Brain pericyte (primary cell): ENCODE measurements at places on chromosomes 4 and X.

DNA sequence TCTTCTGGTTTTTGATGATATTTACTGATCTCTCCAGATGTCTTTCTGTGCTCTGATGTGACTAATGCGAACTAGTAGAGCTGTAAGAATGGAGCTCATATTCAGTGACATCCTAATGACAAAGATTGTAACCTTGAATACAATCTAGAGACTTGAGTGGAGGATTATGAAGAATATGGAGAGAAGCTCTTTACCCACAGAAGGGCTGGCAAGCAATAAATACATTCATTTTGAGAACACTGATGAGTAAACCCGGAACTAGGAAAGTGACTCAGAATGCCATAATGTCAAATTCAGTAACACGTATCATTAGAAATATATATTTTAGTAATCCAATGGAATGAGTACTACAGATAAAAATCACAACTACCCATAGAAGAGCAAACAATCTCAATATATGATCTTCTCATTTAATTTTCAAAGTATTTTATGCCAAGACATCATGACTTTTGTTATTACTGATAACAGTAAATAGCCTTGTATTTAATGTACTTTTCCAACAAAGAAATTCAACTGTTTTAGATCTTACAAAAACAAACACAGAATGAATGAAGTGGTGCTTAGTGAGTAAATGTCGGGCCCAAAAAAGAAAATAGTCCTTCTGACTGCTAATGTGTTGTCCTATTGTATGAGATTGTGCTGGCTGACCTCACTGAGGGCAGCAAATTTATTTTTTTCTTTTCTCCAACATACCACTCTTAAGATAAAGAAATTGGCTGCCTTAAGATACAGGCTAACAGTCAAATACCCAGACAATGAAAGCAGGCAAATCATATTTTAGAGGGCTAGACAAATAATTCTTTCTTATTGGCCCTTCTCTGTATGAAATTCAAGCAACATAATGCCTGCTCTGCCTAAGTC is 49.2 kb upstream of the HDAC8 start:
- DNase-seq: no peak

GRCh38 chr4:25857851-25858400 is 4.9 kb downstream of the SEL1L3 start:
- DNase-seq: no peak

DNA sequence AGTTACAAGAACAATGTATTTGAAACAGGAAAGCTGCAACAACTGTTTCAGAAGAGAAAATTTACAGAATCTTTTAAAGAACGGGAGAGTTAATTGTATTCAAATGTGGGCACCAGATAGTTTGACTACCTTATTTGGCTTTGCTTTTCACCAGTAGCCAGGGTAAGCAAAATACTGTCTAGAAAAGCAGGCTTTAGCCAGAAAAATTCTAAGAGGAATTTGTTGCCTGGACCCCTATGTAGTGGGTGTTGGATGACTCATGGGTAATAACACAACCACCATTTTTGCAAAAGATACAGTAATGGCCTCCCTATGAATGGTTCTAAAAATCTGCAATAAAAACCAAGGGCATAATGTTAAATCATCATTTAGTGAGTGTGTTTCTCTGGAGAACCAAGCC is 233.4 kb upstream of the ANXA3 start:
- no peak for DNase-seq

GRCh38 chr4:96677499-96677898 is 837.6 kb downstream of the PDHA2 start:
- peak; percentile 6 for DNase-seq

- no peak for DNase-seq
These were observed 73.3 kb downstream of the FIP1L1 start for GRCh38 chr4:53450773-53451172.

DNA sequence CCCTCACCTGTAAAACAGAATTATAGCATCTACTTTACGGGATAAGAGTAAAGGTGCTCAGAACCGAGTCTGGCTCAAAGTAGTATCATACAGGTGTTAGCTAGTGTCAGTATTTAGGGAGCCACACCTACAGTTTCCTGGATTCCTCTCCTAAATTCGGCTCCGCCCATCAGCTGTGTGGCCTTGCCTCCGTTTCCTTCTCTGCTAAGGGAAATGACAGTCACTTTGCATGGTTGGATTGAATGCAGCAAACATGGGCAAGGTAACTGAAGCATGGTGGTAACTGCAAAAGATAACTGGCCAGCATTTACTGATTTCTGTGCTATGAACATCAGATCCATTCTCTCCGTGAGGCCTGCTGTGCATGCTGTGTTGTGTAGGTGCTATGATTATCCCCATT is 2.8 kb downstream of the PPP1R3F start:
- DNase-seq: no peak

DNA sequence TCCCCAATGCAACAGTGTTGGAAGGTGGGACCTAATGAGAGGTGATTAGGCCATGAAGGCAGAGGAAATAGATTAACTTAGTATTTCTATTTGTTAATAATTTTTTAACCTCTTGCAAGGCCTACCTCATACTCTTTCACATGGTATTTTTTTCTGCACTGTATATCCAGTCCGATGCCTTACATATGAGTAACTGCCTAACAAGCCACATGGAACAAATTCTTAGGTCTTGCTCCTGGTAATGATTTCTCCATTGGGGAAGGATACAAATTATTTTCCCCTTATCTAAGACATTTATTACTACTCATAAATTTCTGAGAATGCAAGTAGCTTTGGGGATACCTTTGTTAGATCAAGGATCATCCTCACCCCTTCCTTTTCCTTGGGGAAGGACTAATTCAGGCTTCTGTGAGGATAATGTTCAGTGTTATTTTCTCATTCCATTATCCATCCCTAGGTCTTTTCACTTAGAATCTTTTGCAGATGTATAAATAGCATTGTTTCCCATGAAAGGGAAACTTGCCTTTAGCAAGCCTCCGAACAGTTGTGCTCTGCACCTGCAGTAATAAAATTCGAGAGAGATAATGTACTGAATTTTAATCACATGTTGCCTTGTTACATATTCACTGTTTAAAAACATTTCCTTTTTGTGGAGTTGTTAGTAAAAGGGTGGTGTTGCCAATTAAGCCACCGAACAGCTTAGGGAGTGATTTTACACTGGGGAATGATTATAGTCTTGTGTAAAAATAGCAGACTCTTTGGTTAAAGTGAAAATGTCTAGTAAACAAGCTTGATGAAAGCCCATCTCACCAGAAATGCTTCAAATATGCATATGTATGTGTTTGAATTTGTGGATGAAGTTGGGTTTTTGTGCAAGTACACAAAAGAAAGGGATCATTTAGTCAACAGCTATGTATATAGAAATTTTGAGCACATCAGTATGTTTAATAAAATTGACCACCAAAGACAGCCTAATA is 89.9 kb downstream of the CFAP299 start:
- DNase-seq: no peak

DNA sequence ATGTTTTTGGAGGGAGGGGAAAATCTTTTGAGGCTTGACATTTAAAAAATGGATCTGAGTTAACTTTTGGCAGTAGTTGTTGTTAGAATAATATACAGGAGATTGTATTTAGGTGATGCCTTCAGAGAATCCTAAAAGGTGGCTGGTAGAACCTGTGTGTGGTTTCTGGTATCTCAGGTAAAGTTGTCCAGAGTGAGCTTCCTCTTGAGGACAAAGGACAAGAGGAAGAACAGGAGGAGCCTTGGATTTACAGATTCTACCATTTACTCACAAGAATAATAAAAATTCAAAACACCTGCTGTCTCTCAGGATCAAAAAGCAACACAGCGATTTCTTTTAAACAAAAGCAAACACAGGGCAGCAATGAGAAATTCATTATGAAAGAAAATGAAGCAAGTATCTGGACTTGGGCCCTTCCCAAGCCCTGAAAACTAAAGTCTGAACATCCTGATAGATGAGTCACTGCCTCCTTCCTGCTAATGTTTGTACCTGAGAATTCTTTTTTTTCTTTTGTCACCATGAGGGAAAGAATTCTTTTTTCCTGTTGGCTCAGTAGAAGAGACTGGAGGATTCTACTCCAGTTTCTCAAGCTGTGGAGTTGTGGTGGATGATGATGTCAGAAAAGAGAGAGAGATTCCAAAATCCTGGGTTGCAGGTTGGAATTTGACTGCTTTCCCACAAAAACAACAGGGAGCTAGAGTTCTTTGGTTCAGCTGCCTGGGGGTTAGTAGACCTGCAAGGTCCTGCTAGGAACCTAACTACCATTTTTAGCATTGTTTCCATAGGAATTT is 31.5 kb upstream of the RAPGEF2 start:
- DNase-seq: peak; percentile 20

DNA sequence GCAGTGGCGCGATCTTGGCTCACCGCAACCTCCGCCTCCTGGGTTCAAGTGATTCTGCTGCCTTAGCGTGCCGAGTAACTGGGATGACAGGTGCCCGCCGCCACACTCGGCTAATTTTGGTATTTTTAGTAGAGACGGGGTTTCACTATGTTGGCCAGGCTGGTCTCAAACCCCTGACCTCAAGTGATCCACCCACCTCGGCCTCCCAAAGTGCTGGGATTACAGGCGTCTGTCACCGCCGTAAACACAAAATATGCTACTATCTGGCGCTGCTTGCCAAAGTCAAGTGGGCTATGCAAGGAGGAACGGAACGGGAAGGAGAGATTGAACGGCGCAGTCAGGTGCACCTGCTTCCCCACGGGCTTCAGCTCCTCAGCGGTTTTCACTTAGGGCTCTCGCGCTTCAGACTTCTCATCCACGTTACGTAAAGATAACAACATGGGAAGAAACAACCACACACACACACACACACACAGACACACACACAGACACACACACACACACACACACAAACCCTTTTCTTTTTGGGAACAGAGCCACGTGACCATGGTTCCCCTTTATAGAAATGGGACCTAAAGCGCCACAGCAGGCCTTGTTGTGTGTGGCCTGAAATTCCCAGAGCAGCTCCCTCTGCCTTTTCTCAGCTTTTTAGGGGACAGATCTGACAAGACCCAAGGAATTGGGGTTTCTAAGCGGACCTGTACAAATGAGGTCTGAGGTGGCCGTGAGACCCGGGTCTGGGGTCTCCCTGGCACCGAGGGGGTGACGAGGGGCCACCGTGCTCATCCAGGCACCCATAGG is 1.5 kb downstream of the P2RY8 start:
- no peak for DNase-seq

GRCh38 chr4:7687796-7688195 is 251.9 kb downstream of the AFAP1 start:
- no peak for DNase-seq

DNA sequence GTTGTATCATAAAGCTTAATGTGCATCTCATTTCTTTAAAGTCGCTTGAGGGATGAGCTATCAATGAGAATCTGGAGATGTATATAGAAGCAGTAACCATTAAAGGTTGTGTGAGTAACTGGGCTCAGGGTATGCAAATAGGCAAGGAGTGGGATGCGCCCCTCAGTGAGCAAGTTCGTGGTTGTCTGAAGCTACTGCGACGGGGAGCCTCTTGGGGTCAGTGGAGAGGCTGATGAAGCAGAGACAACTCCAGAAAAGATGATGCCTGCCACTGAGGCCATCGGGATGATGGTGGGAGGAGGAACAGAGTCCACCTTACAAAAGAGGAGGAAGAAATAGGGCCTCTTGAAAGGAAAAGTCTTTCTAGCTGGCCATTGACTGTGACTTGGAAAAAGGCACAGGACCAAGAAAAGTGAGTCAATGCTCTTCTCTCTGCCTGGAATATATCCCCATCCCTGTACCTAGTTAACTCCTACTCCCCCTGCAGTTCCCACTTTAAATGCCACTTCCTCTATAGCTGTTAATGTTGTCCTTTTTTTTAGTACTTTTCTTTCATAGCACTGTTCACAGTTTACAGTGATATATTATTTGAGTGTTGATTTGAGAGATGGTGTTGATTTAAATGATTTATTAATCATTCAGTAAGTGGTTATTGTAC is 51.4 kb upstream of the LSM6 start:
- no peak for DNase-seq

DNA sequence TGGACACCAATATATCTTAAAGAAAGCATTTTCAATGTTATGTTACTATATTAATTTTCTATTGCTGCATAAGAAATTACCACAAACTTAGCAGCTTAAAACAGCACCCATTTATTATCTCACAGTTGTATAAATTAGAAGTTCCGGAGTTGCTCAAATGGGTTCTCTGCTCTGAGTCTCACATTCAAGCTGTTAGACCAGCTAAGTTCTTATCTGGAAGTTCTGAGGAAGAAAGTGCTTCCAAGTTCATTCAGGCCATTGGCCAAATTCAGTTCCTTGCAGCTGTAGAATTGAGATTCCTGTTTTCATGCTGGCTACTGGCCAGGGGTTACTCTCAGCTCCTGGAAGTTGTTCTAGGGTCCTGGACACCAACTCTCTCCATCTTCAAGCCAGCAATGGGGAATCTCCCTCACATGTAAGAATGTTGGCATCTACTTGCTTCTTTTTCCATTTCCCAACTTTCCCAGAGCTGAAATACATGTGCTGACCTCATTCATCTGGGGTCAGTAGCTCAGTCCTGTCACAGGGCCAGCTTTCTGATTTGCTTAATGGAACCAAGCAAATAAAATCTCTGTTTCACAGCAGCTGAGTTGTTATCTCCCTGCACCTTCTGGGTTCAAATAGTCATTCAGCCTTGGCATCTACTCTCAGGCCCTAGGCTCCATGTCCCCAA is 99.6 kb upstream of the INTU start:
- DNase-seq: peak; percentile 16

DNA sequence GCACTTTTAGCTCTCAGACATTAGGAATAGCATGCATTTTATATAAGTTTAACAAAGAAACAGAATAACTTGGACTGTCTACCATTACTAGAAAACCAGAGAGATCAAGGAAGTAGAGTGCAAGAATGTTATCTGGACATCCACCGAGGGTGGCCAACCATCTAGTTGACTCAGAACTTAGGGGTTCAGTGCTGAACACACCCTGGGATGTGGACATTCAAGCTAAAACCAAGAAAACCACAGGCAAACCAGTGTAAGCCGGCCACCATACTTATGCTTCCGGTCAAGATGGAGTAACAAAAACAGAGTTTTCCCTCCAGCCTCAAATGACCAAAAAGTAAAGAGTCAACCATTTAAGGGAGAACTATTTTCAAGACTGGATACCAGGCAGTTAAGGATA is 181.4 kb upstream of the MXRA5 start:
- no peak for DNase-seq

DNA sequence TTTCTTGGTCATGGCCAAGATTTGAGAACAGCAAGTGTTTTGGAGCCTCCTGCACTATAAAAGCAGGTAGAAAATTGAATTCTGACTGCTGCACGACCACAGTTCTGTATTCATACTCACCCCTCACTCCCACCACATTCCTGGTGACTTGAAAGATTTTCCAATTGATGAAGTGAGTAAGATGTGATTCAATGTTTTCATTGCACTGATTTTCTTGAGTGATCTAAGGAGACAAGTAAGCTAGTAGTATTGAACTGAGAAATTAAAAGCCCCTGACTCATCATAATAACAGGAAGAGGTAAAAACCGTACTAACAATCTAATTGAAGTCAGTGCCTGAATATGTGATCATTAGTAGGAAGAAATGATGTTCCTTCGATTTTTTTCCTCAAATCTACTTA is 6.1 kb upstream of the SEC24D start:
- DNase-seq: no peak

- DNase-seq: no peak
These were observed 557.2 kb upstream of the GRID2 start for GRCh38 chr4:91746551-91746950.
